ENCODE measurements at places on chromosomes 4 and X. TPM values are rescaled to one million over a fixed set of nuclear protein-coding genes. Genes with fewer than 3 reads are reported as not detected.

GRCh38 chr4:39825090-39825489 is 127.2 kb downstream of the UBE2K start:
- DNase-seq = peak; percentile 12

GRCh38 chr4:80732010-80732409 is 298.5 kb upstream of the BMP3 start:
- DNase-seq = no peak

Gene QDPR
- polyA plus RNA-seq = 53.9 TPM

- DNase-seq = no peak
Measured at GRCh38 chr4:167956676-167957075, 135.7 kb upstream of the ANXA10 start.

GRCh38 chr4:47383829-47384427 is 79.6 kb downstream of the COMMD8 start:
- peak; percentile 20 for DNase-seq

DNA sequence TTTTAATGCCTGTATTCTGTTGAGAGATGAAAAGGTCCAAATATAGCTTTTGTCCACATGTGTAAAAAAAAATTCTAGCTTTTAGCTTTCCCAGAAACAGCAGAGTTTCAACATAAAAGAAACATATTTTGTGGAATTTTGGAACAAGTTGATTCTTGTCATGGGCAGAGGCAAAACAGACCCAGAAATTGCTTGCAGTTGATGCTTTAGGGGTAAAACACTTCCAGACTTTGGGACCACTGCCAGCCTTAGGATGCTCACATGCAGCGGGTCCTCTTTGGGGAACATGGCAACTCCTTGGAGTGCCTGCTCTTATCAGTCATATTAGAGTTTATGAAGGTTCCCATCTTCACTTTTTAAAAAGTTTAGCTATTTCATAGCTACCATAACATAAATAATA is 30.4 kb downstream of the DCLK2 start:
- no peak for DNase-seq

DNA sequence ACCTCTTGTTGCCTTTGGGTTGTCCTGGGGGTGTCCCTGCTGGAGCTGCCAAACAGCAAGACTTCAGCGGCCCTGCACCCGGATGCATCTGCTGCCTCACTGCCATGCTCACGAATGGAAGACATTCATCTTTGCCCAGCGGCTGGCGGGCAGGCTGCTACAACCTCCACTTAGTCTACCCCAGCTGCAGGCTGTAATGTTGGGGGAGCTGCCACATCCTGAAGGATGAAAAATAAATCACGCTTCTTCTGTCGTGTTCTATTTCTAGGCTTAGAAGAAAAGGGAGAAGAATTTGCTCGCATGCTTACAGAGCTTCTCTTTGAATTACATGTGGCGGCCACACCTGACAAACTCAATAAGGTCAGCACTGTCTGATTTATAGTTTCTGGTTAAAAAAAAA is 61.4 kb downstream of the FAM114A1 start:
- no peak for DNase-seq

DNA sequence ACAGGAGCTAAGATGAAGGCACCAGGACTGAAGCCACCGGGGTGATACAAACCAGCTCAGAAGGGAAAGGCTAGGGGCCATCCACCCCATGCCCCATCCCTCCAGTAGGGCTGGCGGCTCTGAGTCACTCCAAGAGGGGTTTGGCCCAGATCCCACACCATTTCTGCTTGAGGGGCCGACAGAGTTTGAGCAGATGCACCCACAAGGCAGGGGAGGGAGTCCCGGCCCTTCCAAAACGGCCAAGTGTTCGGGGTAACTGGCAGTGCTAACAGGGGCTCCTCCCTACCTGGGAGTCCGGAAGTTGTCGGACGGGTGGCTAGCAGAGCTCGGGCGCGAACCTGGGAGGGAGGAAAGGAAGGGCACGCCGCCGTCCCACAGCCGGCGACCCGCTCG is 412 bp downstream of the SLC10A3 start:
- DNase-seq = no peak

Gene NR3C2
- 16.2 TPM for polyA plus RNA-seq

GRCh38 chrX:113929004-113929403 is 654.9 kb upstream of the HTR2C start:
- DNase-seq = no peak

DNA sequence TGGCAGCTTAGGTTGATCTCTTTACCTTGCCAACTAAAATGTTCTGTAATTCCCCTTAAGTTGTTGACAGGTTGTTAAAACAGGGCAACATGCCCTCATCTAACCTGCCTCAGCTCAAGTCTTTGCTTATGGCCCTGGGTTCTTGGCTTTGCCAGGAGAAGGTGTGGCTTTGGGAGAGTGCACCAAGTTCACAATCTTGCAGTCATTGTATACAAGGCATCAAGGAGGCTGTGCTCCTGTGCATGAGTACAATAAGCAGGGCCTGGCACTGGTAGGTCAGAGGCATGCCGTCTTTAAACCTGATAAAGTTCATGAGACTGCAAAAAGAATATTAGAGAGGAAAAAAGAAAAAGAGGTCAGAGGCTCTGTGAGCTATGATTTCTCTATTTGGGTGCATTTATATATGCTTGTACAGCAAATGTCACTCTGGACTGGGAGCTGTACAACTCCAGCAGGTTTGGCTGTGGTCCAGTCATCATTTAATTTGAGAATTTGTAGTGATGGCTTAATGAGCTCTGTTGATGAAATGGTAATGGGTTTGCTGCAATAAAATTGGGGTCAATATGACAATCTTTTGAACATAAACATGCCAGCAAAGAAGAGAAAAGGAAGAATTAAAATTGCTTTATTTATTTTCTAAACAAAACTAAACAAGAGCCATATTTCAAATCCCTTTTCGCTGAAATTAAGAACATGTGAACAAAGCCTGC is 30.3 kb downstream of the AREG start:
- DNase-seq = peak; percentile 64

DNA sequence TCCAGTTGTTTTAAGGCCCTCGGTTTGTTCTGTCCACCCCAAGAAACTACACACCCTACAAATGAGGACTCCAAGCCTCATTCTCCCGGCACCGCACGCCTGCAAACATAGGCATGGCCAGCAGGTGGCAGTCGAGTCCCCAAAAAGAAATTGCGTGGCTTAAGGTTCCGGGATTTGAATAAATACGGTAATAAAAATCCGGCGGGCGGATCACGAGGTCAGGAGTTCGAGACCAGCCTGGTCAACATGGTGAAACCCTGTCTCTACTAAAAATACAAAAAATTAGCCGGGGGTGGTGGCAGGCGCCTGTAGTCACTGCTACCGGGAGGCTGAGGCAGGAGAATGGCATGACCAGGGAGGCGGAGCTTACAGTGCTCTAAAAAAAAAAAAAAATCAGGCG is 21.8 kb upstream of the CSF2RA start:
- peak; percentile 41 for DNase-seq

DNA sequence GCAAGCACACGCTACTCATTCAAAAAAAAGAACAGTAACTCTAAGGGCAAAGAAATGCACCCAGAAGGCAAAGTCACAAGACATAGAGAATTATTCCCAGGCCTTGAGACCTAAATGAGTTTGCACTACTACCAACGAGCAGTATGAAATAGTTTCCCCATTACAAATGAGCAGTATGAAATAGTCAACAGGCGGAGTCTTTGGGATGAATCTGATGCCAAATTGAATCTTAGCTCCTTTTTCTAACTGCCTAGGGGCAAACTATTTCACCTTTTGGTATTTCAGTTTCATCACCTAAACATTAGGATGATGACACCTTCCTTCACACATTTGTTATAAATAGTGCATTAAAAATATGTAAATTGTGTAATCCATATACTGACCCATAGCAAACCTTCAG is 213.0 kb upstream of the FAT4 start:
- DNase-seq = no peak

- DNase-seq = no peak
Measured at GRCh38 chr4:74161666-74162450, 3.9 kb downstream of the MTHFD2L start.

DNA sequence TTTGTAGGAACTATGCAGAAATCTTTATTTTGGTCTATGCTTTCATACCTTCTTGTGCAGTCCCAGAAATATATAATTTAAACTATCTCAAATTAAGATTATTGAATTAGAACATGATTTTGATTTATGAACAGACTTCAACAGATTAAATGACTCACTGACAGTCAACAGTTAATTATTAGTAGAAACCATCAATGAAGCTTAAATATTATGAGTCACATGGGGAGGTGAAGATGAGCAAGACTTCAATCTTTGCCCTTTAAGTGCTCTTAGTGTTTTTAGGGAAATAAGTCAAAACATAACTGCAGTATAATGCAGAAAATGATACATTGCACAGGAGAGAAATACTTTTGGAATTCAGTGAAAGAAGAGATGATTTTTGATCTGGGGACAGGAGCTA is 81.5 kb upstream of the BMP3 start:
- no peak for DNase-seq

DNA sequence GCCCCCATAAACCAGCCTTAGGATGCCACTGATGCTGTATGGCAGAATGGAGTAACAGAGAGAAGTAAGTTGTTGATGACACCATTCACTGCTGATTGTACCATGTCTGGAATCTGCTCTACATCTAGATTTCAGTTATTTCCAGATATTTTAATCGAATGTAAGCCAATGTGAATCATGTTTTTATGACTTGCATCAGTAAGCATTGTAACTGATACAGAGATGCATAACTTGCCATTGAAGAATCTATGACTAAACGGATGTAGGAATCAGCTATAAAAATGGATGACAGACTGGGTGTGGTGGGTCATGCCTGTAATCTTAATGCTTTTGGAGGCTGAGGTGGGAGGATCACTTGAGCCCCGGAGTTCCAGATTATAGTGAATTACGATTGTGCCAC is 161.0 kb upstream of the GATB start:
- no peak for DNase-seq

DNA sequence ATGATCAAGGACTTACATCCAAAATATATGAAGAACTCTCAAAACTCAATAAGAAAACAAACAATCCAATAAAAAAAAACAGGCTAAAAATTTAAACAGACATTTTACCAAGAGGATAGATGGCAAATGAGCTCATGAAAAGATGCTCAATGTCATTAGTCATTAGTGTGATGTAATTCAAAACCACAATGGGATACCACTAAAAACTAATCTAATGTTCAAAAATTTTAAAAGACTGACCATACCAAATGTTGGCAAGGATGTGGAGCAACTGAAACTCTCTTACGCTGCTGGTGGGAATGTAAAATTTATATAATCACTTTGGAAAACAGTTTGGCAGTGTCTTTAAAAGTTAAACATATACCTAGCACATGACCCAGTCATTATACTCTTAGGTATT is 43.7 kb downstream of the RPS6KA6 start:
- no peak for DNase-seq

DNA sequence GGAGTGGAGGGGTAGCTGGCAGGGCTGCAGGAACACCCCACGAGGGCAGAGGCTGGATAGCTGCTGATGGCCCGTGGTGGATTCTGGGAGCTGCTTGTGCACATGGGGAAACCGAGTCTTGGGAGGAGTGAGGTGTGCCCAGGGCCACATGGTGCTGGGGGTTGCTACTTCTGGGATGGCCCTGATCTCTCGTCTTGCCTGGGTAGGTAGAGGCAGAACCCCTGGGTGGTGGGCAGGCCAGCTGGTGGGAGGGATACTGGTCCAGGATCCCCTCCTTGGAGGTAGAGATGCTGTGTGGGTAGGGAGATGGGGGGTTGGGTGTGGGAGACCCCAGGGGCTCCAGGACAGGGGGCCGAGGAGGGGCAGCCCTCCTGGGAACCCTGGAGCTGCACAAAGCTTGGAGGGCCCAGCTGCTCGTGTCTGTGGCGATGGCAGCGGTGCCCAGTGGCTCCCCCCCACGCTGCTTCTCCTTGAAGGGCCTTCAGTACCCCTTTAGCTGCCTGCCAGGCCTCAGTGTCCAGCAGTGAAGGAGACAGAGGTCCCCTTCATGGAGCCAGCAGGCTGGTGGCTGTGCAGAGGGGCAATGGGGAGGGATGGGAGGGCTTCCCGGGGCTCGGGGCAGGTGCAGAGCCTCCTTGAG is 3.2 kb downstream of the NAT8L start:
- no peak for DNase-seq

DNA sequence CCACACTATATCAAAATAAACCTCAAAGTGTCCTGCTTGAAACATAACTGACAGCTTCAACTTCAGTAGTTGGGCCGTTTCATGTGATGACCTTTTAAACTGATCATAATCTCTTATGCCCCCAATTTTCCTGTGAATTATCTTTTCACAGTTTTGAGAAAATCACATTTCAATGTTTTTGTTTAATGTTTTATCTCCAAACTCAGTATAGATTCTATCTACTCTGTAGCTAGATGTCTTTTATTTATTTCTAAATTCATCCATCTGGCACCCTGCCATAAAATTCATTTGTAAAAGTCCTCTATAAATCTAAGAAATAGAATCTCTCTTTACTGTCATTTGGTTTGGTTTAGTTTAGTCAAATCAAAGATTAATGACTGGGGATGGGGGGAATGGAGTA is 557.3 kb downstream of the ANKRD50 start:
- DNase-seq = no peak

DNA sequence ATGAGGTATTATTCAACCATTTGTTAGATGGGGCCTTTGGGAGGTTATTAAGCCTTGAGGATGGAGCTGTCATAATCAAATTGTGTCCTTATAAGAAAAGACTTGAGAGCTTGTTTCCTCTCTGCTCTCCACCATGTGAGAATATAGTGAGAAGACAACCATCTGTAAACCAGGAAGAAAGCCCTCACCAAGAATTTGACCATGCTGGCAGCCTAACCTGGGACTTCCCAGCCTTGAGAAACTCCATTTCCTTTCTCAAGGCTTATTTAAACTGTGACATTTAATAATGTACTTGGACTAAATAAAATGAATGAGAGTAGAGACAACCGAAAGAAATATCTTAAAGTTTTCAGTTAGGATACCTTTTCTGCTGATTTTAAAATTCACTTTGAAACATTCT is 83.7 kb upstream of the GC start:
- no peak for DNase-seq

GRCh38 chrX:41116948-41117347 is 31.7 kb downstream of the USP9X start:
- no peak for DNase-seq

DNA sequence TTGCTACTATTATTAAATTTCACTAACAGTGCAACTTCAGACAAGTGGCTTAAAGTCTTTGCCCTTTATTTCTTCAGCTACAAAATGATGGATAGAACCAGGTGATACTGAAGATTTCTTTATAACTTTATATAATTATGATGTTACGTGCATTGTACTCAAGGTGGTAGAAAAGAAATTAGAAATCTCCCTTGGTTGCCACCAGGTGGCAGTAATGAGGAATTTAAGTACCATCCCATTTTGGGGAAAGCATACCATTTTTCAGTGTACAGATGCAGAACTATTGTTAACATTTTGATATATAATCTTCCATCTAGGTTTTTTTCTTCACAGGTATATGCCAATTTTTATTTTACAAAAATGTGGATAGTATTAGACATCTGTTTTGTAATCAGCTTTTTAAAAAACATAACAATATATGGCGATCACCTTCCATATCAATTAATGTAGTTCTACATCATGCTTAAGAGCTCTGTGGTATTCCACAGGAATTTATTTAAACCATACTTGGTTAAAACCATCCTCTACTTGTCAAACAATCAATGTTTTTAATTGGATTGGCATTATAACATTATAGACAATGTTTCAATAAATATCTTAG is 37.7 kb upstream of the RAB33B start:
- DNase-seq = peak; percentile 7

Data from renal cortex interstitium (tissue), 15 donors.